CD4-positive, alpha-beta T cell treated with Interleukin-17A for 4 hours (primary cell): ENCODE measurements at places on chromosomes 11 and 22.

- no peak for DNase-seq
These were observed 8.6 kb downstream of the GAL start for GRCh38 chr11:68692871-68693483.

GRCh38 chr11:30478923-30479322, 107.2 kb downstream of the MPPED2 start:
- DNase-seq: no peak

GRCh38 chr22:48749555-48750227, 1078.0 kb downstream of the BRD1 start:
- DNase-seq: no peak

DNA sequence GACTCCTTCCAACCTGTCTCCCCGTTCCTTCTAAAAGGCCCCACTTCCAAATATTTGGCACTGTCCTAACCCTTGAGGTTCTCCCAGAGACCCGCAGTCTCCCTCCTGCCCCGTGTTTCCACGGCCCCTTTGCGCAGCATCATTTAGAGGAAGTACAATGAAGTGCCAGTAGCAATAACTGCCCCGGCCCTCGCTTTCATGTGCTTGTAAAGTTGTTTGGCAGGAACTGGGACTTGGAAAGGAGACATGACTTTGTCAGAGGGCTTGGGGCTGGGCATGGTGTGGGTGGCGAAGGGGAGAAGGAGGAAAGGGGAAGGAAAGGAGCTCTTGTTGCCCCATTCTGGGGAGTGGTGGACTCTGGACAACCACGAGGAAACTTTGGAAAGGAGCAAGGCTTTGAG, 2.6 kb downstream of the CD44 start:
- DNase-seq: peak; percentile 60

DNA sequence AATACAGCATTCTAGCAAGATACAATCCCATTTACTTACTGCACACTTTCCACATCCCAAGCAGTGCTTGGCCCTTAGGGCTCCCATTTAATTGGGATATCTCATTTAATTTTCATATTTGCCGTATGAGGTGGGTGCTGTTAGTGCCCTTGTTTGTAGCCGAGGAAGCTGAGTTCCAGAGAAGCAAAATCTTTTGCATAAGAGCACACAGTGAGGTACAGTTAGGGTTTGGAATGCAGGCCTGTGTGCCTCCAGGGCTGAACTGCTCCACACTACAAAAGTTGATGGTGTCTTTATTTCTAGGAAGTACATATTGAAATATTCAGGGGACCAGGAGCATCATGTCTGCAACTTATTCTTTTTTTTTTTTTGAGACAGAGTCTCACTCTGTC, 15.5 kb upstream of the TIMP3 start:
- no peak for DNase-seq

DNA sequence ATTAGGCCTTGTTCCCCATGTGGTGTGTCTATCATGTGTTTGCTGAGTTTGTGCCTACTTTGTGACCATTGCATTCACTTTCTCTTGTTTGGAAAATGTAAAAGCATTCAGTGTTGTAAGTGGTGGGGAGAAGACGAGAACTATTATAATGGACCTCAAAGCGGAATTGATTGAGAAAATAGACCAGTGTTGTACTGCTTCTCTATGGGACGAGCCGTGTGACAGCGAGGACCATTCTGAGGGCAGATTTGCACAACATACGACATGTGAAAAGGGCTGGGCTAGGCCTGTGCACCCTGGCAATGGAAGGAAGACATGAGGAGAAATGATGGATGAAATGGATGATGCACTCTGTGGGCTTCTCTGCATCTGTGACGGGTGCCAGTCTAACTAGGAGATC, 233.5 kb downstream of the DSCAML1 start:
- no peak for DNase-seq

GRCh38 chr11:2099516-2100349, 39.5 kb downstream of the IGF2 start:
- DNase-seq: no peak

GRCh38 chr11:119347242-119347641, 737 bp upstream of the MFRP start:
- DNase-seq: no peak

- DNase-seq: no peak
These were observed 10.7 kb downstream of the PPFIA1 start for GRCh38 chr11:70281156-70281609.

DNA sequence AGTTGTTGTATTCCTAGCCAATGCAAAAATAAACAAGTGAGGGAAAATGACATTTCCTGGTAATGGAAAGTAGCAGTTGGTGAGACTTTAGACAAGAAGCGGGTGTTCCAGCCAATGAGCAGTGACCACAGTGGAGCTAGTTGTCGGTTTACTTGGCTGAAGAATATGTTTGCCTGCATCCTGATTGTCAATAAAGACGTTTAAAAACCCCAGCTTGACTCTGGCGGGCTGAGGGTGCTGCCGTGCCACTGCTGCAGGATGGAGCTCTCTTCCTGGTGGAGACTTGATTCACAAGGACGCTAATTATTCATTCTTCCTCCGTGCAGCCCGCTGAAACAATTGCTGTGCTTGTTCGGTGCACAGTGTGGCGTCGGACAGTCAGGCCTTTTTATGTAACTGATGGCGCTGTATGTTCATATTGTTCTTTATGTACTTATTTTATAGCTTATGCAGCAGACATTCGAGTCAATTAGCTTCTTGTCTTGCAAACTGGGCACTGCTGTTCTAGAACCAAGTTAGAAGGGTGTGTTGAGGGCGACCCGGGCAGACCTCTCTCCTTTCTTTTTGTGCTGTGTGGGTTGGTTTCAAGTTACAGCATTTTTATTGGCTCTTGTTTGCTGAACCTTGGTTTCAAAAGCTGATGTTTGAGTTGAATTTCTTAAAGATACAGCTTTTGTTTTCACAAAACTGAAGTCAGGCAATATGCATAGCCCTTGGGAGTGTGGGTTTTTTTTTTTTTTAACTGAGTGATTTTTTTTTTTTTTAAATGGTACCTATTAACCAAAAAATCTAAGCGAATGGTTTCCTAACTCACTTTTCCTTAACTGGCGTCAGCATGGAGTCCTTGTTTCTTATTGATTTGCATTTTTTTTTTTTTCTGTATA, 153.9 kb downstream of the TEAD1 start:
- no peak for DNase-seq

- DNase-seq: no peak
These were observed 329.1 kb downstream of the TMEM135 start for GRCh38 chr11:87366763-87367405.

- no peak for DNase-seq
These were observed 73.3 kb downstream of the BCR start for GRCh38 chr22:23253475-23254055.

DNA sequence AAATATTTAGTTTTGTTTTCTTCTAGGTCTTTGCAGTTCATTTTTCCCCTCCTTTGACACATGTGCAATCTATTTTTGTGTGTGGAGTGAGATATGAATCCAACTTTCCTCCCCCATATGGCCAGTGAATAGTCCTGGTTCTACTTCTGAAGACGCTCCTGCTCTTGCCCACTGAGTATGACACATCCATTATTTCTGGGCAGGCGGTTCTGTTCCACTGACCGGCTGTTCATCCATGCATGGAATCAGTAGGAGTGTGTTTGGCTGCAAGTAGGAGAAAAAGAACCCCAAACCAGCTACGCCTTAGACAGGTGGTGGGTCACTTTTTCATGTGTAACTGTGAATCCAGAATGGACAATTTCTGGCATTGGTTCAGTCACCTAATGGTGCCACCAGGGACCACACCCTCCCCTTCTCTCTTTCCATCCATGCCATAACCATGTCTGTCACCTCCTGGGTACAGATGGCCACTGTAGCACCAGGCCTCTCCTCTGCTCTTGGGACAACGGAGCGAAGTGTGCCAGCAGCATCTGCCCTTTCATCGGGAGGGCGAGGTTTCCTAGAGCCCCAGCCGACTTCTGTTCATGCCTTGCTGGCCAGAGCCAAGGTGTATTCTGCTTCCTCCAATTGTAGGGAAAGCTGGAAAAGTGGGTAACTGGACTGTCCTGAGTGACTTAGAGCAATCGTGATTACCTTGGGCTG, 67.4 kb upstream of the SLC22A12 start:
- DNase-seq: no peak

- DNase-seq: peak; percentile 41
These were observed 452 bp downstream of the MACROD1 start for GRCh38 chr11:64165481-64165841.

DNA sequence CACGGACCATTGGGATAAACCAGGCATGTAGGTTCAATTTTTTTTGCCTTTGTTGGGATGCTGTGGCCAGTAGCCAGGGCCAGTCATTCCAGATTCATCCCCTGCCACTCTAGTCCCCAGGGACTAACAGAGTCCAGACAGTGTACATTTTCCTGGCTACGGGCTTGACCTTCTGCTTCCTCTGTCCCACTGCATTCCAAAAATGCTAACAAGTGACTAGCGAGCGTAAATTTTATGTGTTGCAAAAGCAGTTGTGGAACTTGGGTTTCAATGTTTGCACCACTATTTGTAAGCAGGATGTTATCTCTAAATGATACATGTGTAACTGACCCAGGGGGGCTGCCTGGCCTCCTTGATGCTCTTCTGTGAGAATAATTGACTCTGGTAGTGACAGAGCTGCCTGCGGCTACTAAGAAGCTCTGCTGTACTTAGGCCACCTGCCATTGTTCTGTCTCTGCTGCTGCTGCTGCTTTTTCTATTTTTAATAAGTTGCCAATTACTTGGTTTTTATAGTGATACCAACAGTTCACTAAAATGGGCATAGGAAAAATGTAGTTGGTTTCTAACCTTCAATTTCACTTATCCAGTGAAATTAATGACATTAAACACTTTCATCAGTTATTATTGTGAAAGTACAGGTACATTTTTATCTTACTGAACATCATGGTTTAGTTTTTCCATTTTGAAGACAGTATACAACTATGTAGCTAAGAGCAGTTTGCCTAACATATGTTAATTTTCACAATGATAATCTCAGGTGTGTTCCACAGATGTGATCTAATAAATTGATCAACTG, 26.8 kb downstream of the TNRC6B start:
- DNase-seq: no peak

DNA sequence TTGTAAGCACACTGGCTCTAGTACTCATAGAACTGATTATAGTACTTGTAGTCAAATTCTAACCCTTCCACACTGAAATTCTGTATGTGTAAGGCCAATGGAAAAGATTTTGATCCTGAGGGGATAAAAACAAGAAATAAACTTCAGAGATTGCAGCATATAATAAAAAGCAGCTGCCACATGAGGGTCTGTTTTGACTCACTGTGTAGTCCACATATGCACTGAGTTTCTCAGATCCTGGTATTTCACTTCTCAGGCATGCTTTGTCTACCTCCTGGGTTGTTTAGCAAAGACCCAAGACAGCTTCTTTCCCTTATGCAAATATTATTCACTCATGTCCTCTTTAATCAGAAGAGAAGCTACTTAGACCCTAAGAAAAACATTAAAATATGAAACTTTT, 71.1 kb upstream of the SLC5A12 start:
- no peak for DNase-seq

- DNase-seq: no peak
These were observed 1119.7 kb downstream of the BRD1 start for GRCh38 chr22:48707763-48708557.

- no peak for DNase-seq
These were observed 30.1 kb upstream of the NOX4 start for GRCh38 chr11:89521294-89521693.

DNA sequence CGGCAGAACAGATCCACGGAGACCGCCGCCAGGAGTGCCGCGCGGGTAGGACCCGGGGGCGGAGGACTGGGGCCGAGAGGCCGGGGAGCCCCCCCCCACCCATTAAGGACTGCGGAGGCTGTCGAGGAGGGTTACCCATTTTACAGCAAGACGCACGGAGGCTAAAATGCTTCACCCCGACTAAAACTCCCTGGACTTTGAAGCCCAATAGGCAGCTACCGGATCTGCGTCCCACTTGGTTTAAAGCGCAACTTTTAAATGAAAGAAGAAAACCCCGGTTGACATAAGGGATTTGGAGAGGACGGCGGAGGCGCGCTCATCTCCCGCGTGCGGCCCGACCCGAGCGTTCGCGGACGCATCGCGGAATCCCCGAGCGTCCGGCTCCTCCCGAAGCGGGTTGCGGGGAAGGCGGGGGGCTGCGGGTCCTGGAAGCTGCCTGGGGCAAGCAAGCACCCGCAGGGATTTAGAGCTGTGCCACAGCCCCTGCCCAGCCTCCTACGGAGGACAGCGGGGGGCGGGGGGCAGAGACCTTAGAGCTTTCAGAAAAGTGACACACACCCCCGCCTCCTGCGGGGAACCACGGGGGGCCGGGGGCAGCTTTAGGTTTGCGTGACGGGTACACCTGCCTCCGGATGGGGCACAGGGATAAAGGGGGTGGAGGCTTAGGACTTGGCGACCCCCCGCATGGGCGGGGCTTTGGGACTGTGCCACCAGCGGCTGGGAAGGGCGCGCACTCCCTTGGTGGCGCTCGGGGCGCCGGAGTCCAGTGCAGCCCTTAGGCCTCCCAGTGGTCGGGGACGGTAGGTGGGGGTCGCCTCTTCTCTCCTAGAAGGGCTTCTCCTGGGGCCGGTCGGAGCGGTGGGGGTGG, 760 bp upstream of the CELSR1 start:
- no peak for DNase-seq

- no peak for DNase-seq
These were observed 38.5 kb downstream of the MED15 start for GRCh38 chr22:20545681-20546521.

DNA sequence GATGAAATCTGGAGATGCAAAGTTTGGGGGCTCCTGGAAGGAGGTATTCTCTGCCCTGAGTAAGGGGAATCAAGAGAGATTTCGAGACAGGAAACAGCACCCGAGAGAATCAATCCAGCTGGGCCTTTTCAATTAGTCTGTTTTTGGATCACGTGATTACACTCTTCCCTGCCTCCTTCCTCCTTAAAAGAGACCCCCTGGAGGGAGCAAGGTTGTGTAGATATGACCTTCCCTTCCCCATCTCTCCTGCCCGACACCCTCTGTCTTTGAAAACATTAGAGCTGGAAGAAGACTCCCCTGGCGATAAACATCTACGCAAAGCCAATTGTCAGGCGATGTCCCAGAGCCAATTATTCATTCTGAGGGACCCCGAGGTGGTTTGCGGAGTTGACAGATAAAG, 407.9 kb downstream of the MIAT start:
- DNase-seq: no peak

DNA sequence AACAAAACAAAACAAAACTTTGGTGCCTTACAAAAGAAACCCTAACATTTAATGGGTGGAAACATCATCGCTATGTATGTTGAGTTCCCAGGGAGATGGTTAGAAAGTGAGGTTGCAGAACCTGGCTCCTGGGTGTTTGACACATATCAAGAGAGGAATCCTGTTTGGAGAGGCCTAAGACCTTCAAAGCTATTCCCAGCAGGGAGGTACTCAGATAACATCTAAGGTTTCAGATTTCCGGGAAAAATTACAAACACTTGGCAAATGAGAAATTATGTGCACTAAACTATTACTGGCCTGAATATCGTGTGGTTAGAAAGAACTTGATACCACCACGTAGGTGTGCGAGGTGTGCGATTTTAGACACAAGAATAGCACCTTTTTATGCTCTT, 18.5 kb downstream of the TRIM5 start:
- DNase-seq: no peak

DNA sequence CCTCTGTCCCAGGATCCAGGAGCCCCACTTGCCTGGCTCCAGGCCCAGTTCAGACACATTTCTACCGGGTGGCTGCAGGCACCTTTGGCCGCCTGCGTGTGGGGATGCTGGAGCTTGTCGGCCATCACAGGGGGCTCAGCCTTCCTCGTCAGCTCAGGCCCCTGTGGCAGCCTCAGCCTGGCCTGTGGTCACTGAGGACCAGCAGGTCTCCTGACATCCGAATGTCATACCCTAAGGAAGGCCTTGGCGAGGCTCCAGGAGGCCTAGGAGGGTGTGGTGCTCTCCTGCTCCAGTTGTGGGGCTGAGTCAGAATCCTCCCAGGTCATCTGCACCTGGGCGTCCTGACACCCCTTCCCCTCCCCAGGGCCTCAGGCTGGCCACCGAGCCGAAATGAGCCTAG, 14.9 kb upstream of the SOX10 start:
- DNase-seq: no peak
